ENCODE measurements at places on chromosomes 4 and X. TPM values are rescaled to one million over a fixed set of nuclear protein-coding genes. Genes with fewer than 3 reads are reported as not detected.

DNA sequence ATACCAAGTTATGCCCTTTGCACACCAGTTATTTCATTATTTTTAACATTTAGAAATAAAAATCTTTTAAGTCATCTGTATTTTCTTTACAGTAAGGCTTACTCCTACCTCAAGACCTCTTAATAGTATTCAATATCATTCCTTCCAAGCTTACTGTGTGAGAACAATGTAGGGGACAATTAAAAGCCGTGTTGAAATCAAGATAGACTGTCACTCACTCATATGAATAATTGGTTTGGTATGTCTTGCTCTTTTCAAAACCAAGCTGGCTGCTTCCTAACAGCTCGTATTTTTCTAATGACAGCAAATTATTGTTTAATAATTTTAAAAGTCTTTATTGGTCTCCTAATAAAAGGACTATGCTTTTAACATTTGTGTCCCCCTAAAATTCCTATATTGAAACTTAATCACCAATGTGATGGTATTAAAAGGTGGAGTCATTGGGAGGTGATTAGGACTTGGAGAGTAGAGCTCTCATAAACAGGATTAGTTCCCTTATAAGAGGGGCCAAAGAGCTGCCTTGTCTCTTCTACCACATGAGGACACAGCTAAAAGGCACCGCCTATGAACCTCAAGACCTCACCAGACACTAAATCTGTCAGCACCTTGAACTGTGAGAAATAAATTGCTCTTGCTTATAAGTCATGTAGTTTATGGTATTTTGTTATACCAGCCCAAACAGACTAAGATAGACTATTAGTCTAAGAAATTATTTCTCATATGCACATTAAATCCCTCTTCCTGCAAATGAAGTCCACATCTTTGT, 4.1 kb downstream of the ABCB7 start:
- no peak for DNase-seq
- no peak overlapping the region for H3K27ac ChIP-seq
- H3K4me1 ChIP-seq = peaks cover 36% of the 10 kb centered on the region
- H3K4me3 ChIP-seq = no peak overlapping the region
- H3K27me3 ChIP-seq = no peaks in the 10 kb centered on the region

- H3K27me3 ChIP-seq = no peaks in the 10 kb centered on the region
- no peak overlapping the region for H3K27ac ChIP-seq
- DNase-seq = no peak
- H3K36me3 ChIP-seq = no peaks in the 10 kb centered on the region
- no peak overlapping the region for H3K4me3 ChIP-seq
These were observed 9.8 kb upstream of the CENPU start for GRCh38 chr4:184743650-184744049.

- no peak for DNase-seq
- no peak overlapping the region for H3K27ac ChIP-seq
- no peak overlapping the region for H3K4me3 ChIP-seq
- peaks cover 16% of the 10 kb centered on the region for H3K4me1 ChIP-seq
These were observed 42.9 kb downstream of the NDST3 start for GRCh38 chr4:118076958-118077766.

- no peak for DNase-seq
- H3K36me3 ChIP-seq = peaks cover 16% of the 10 kb centered on the region
- no peaks in the 10 kb centered on the region for H3K27me3 ChIP-seq
- no peak overlapping the region for H3K4me3 ChIP-seq
- peaks cover 20% of the 10 kb centered on the region for H3K4me1 ChIP-seq
These were observed 6.9 kb downstream of the ZDHHC9 start for GRCh38 chrX:129836827-129837226.

- no peak overlapping the region for H3K27ac ChIP-seq
- H3K4me3 ChIP-seq = no peak overlapping the region
- peaks cover 4% of the 10 kb centered on the region for H3K36me3 ChIP-seq
- H3K27me3 ChIP-seq = no peaks in the 10 kb centered on the region
These were observed 54.0 kb upstream of the UGT2B15 start for GRCh38 chr4:68724426-68724825.

DNA sequence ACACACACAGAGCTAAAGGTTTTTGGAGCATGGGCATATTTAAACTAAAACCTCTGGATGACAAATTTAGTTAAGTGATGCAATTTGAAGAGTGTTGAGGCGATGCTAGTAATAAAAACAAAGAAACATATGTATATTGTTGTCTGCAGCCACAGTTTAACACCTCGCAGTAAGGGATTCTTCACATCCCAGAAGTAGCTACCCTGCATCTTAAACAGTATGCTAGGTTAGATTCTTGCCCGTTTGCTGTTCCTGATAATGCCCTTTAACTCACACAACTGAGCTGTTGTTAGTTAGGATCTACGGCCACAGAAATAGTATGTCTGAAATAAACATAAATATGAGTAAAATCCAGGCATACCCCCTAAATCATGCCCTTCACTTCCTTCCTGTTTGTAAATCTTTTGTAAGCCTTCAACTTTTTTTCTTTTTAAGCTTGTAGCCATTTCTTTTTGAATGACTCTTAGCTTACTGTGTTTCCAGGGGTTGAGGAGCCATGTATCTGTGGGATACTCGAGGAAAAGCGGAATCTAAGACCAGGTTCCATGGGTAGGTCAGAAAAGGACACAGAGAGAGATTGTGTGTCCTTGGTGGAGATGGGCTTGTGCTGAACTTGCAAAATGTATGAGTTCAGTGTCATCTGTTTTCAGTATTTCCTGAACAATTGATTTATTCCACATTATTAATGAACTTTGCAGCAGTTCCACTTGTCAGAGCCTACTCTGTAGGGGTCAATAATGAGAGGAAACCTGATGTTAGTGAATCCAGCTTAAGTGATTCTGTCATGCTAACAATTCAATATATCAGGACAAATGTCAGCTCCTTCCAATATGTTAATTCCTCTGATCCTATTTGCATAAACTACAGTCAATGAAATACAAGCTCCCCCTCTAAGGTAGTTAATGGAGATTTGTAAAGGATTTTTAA, 349.6 kb downstream of the GPAT3 start:
- H3K4me1 ChIP-seq = no peaks in the 10 kb centered on the region
- no peaks in the 10 kb centered on the region for H3K27me3 ChIP-seq
- H3K4me3 ChIP-seq = no peak overlapping the region

The FGF13 gene
- 81.1 TPM for total RNA-seq
